ENCODE measurements at places on chromosomes 6 and 20.

DNA sequence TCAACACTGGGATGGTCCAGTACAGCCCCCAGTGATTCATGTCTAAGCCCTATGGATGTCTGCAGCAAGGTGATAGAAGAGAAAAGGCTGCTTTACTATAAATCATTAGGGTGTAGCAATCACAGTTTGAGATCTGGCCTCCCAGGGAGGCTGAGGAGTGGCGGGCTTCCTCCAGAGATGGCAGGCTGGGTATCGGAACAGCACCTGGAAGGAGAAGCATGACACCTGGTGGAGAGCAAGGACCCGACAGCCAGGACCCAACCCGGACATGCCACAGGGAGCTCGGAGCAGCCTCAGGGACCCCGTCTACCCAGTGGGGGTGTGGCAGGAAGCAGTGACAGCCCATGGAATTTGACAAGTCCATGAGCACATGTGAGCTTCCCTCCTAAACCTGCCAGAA, 114.8 kb upstream of the CD93 start:
- DNase-seq: no peak

DNA sequence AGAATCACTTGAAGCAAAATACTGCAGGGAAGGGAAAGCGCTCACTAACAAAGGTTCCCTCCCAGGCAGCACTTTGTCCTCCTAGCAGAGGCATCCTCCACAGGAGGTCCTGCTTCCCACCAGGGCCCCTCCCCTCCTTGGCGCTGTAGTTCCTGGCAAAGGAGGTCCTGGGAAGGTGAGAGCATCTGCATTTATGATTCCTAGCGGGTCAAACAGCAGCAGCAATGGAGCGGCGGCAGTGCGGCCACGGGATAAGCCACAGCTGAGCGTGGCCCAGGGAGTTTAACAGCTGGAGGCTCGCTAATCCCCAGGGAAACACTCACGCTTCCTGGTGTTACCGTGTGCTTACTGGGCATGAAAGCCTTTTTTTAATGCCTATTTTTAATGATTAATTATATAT, 185.8 kb downstream of the TTLL2 start:
- no peak for DNase-seq

GRCh38 chr6:128112494-128112893, 211.6 kb upstream of the THEMIS start:
- peak; percentile 21 for DNase-seq

- DNase-seq: no peak
Observed at GRCh38 chr20:38897267-38897666, 28.9 kb upstream of the FAM83D start.

- no peak for DNase-seq
Observed at GRCh38 chr6:52305948-52306767, 21.6 kb upstream of the MCM3 start.

GRCh38 chr6:55964136-55964535, 88.7 kb upstream of the BMP5 start:
- no peak for DNase-seq

- DNase-seq: no peak
Observed at GRCh38 chr6:89525786-89526562, 93.0 kb downstream of the ANKRD6 start.

DNA sequence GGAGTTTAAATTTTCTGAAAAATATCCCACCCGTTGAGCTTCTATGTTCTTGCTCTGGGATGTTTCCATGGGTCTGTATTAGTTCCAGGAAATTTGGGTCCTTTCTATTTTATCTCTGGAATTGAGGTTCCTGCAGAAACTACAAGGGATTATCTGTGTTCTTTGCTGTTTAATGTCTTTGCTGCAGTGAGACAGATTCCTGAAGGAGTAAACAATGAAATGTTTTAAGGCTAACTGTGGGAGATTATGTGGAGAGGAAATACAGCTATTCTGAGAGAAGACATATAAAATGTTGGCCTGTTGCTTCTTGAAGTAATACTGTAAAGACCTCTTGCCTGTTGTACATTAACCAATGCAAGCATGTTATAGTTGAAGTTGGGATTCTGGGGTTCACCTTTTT, 43.5 kb downstream of the SAMD5 start:
- DNase-seq: no peak

GRCh38 chr6:136066005-136066404, 184.1 kb downstream of the MTFR2 start:
- no peak for DNase-seq

DNA sequence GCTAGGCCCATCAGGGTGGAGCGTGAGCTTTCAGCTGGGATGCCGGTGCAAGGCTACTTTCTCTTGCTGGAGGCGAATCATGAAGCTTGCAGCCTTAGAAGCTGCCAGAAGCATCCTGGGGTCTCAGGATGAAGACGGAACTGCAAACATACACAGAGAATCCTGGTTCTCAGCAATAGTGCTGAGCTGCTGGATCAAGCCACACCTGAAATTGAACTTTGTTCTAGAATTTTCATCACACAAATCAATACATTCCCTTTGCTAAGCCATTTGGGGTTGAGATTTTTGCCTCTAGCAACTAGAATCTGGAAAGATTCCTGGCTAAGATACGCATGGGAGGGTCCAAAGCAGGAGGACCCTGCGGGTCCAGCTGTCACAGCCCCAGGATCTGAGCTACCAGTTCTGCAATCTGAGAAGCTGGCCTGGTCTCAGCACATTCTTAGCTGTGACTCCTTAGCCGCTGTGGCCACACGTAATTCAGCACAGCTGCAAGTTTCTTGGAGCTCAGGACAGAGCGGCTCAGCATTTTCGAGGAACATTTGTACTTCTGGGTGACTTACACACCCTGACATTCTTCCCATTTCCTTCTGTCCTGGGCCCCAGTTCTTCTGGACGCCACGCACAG, 6.6 kb upstream of the ARFGAP1 start:
- no peak for DNase-seq

- no peak for DNase-seq
Observed at GRCh38 chr6:14126191-14126590, 8.6 kb downstream of the CD83 start.

- no peak for DNase-seq
Observed at GRCh38 chr6:24824142-24824938, 25.6 kb upstream of the ARMH2 start.

DNA sequence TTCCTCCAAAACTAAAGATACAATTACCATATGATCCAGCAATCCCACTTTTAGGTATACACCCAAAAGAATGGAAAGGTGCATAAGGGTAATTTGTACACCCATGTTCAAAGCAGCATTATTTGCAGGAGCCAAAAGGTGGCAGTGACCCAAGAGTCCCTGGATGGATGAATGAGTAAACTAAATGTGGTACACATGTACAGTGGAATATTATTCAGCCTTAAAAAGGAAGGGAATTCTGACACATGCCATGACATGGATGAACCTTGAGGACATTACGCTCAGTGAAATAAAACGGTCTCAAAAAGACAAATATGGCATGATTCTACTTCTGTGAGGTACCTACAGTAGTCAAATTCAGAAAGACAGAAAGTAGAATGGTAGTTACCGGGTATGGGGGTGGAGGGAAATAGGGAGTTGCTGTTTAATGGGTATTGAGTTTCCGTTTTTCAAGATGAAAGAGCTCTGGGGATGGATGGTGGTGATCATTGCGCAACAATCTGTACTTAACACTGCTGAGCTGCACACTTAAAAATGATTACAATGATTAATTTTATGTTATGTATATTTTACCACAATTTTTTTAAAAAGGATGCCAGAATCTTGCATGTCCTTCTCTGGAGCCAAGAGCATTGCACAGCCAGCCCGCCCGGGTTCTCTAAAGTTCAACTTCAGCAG, 518.9 kb upstream of the JARID2 start:
- no peak for DNase-seq

GRCh38 chr6:32895006-32895345, 41.0 kb downstream of the PSMB9 start:
- no peak for DNase-seq

DNA sequence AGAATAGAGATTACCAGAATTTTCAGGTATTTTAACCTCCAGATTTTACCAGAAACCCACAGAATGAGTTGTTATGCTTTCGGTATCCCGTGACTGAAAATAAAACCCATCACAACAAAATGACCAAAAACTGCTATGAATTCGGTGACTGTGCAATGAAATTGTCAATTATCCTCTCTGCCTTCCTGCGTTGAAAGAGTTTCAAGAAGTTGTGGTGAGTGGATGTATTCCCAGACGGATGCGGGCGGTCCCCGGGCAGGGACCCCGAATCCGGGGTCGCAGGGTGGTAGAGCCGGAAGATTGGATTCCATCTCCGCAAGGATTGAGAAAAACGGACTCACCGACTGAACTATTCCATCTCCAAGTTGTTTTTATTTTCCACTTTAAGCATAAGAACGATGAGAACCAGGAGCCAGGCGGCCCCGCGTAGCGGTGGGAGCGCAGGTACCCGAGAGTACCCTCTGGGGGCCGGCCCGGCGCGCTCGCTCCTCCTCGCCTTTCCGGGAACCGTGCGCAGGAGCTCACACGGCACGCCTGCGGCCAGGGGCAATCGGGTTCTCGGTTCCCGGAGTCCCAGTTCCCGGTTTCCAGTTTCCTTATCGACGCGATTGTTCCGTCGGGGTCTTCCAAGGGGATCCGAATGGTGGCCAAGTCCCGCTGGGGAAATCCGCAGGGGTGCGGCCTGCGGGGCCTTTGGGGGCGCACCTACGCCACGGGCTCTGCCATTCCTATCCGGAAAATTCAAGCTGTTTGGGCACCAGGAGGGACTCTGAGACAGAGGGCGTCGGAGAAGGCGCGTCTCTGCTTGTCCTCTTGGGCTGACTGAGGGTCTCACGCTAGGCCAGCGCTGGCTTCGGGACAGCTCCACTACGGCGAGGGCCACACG, 104.9 kb upstream of the PRDM1 start:
- peak; percentile 68 for DNase-seq

DNA sequence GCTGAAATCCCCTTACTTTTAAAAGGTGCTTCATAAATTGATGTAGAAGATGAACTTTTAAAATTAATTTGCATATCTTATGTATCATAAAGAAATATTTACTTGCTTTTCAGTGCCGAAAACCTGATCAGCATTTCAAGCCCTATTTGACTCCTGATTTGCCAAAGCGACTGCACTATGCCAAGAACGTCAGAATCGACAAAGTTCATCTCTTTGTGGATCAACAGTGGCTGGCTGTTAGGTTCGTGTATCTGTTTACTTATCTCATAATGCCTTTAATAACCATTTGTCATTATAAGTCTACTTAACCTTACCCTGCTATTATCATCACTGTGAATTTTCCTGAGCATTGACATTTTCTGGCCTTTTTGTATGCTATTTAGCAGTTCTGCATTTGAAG, 7.8 kb downstream of the OR2A4 start:
- no peak for DNase-seq

DNA sequence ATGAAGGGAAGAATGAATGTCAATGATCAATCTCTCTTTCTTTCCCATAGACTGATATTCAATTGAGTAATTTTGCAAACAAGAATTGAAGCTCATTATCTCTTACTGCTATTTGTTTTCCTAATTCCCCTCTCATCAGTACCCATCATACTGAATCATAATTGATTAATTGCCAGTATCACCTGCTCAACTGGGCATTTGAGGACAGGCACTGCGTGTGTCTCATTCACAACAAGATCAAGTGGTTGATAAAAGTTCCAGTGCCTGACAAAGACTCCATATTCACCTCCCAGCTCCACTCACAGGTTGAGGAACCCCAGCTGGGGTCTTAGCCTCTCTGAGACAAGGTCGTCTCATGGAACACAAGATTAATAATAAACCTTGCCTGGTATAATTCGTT, 67.7 kb downstream of the BCAS1 start:
- no peak for DNase-seq

DNA sequence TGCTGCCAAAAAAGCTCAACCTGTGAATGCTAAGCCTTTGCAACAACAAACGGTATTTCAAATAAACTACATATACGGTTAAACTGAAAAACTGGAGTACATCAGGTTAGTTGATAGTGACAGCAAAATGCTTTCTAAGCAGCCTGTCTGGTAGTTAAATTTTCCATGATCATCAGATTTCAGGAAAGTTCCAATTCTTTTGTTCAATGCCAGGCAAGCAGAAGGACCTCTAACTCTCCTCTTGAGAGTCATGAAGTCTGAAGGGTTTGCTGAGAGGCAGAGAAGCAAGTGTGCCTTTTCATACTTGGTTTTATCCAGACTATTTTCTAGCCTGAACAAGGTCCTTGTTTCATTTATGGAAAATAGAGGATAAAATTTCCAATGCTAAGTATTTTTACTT, 4.5 kb downstream of the FLRT3 start:
- peak; percentile 52 for DNase-seq

- DNase-seq: no peak
Observed at GRCh38 chr20:9143926-9144325, 75.0 kb downstream of the PLCB4 start.

- DNase-seq: no peak
Observed at GRCh38 chr6:39152262-39152661, 37.3 kb upstream of the SAYSD1 start.

- no peak for DNase-seq
Observed at GRCh38 chr6:11702089-11702488, 76.5 kb downstream of the ADTRP start.

GRCh38 chr6:41625442-41625841, 12.8 kb upstream of the MDFI start:
- DNase-seq: no peak

DNA sequence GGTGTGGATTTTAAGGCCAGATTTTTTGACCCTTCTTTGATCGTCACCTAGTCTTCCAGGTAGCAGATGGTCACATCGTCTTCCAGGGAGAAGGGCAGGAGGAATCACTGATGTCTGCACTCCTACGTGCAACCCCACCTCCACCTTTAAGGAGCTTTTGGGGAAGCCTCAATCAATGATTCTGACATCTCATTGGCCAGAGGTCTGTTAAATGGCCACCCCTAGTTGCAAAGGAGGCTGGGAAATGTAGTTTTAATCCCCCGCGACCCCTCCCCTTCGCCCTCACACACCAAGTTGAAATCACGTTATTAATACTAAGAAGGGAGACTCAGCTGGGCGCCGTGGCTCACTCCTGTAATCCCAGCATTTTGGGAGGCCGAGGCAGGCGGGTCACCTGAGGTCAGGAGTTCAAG, 151.4 kb downstream of the BCAS1 start:
- DNase-seq: peak; percentile 72

DNA sequence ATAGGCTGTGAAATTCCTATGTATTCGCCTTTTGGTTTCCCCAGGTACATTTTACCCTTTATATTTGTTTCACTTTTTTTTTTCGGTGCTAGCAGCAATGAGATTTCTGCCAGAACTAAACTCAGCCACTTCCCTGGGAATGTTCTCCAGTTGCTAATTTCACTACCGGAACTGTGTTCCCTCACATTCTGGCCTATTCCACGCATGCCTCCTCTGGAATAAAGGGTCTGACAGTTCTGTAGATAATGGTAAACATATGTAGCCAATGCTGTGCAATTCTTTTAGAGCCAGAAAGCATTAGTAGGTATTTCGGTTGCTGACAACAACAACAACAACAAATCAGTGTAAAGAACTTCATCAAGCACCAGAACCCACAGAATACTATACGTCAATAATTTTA, 96.1 kb upstream of the TBX18 start:
- no peak for DNase-seq
